ENCODE measurements at places on chromosomes 2 and 18.
A peak's percentile ranks its signal among the peaks of the same experiment; 100 is the strongest.

DNA sequence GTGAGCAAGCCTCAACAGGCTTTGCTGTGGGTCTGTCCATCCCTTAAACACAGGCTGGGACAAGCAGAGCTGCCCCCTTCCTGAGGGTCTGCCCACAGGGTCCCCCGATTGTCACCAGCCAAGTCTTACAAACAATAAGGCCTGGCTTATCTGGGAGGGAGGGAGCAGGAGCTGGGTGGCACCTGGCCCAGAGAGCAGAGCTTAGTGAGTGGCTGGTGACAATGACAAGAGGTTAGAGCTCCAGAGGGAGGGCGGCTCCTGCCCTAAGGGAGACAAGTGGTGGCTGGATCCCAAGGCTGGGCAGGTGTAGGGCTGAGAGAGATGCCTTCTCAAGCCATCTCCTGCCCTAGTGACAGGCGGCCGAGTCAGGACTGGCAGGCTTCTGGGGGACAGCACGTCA lies 125.5 kb downstream of the KLHL29 start:
- no peak for DNase-seq

GRCh38 chr2:236974148-236974547 lies 111.5 kb upstream of the COPS8 start:
- no peak for DNase-seq

DNA sequence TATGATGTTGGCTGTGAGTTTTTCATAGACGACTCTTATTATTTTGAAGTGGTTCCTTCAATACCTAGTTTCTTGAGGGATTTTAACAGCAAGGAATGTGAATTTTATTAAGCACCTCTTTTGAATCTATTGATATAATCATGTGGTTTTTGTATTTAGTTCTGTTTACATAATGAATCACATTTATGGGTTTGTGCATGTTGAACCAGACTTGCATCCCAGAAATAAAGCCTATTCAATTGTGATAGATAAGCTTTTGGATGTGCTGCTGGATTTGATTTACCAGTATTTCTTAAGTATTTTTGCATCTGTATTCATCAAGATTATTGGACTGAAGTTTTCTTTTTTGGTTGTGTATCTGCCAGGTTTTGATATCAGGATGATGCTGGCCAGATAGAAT lies 131.6 kb upstream of the SCN7A start:
- DNase-seq, result no peak

- DNase-seq, result no peak
Measured at GRCh38 chr18:39172695-39173421, 1607.3 kb upstream of the CELF4 start.

DNA sequence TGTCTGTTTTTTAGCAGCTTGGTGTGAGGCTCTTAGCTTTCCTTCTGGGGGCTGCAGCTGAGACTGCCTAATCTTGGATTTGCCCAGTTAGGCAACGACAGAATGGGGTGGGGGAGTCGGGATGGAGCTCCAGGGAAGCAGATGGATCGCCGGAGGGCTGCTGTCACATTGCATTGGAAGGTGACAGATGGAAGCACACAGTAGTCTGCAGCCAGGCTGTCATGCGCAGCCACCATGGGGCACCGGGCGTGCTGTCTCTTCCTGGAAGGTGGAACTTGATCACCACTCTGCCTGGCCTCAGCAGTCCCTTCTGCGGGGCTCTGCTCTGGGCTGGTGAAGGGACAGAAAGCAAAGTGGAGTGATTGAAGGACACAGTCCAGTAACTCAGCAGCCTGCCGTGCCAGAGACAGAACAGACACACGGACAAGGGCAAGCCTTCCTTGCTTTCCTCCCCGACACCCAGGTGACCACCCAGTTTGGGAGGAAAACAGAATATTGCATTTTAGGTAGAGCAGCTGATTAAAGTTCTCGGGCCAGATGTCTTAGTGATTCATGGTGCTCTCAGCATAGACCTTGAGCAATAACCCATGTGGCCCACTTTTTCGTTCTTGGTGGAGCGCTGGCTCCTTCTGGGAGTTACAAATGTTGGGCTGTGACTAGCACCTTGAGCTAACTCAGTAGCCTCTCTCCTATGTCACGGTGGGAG lies 40.9 kb downstream of the RNF144A start:
- DNase-seq, result no peak

GRCh38 chr2:133854603-133855200 lies 286.4 kb upstream of the NCKAP5 start:
- DNase-seq, result no peak

- no peak for DNase-seq
Measured at GRCh38 chr2:61135510-61135909, 26.5 kb upstream of the C2orf74 start.

- no peak for DNase-seq
Measured at GRCh38 chr2:240220371-240220770, 79.9 kb upstream of the OTOS start.

GRCh38 chr18:5311301-5311989 lies 15.9 kb upstream of the ZBTB14 start:
- no peak for DNase-seq

DNA sequence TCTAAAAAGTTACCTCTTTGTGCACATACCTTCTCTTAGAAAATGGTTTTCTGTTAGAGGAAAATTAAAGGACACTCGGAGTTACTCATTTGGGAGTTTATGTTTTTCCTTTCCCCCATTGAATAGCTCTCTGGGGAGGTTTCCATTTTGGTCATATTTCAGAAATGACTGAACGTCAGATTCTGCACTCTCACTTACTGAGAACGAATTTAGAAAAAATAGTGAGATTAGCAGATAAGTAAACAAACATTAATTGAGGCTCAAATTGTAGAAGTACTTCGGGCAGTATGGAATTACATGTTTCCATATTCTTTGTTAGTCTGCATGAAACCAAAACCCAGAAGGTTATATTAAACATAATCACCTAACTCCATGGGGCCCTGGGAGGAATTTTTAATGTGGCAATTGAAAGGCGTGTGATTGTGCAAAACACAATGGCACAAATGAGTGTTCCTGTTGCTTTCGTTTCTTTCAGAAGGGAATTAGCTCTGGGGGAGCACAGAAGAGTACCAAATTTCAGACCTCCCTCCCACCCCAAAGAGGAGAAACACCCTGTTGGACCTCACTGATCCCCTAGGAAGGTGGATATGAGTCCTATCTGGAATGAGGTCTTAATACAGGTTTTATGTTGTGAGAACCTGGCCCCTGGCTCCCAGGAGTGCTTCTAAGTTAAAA lies 212.3 kb downstream of the BCL2 start:
- DNase-seq, result no peak

GRCh38 chr18:68660354-68661183 lies 54.3 kb downstream of the TMX3 start:
- DNase-seq, result peak; percentile 7

- DNase-seq, result no peak
Measured at GRCh38 chr2:209091056-209091455, 332.8 kb upstream of the MAP2 start.

GRCh38 chr18:49656073-49656692 lies 94.3 kb downstream of the LIPG start:
- no peak for DNase-seq

DNA sequence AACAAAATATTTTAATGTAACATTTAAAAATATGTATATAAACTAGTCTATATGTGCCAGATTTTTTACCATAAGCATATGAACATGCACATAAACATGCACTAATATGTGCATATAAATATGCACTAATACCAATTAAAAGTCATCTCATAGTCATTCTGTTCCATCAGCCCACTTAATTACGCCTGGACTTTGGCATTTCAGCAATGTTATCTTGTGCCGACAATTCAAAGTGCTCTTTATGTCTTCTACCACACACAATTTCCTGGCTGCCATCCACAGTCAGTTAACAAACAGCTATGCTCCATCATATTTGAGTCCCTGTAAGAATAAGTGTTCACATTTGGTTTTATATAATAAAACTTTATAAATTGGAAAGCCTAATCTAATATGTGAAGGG lies 92.6 kb upstream of the TSPYL6 start:
- DNase-seq, result no peak

DNA sequence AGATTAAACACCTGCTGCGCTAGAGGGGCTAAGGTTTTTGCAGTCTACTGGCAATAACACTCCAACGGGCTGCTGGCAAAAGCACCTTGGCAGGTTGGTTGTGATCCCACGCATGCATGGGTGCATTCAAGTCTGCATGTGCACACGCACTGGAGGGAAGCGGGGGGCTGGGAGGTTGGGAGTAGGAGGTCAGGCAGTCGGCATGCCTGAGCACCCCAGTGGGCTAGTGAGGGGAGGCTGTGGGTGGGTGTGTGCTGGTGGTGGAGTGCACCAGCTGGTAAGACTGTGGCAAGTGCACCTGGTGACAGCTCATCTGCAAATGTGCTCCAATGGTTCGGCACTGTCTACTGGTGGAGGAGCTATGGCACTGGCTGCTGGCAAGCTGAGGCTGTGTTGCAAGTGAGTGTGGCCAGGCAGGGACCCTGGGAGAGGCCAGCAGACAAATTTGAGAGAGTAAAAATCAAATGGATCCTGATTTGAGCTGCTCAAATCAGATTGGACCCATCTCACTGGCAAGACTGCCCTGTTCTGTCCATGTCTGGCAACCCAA lies 460.6 kb upstream of the DSEL start:
- no peak for DNase-seq

- DNase-seq, result no peak
Measured at GRCh38 chr18:59379772-59380522, 20.9 kb upstream of the LMAN1 start.
